Activated naive CD4-positive, alpha-beta T cell (primary cell): ENCODE measurements at places on chromosomes 5 and 9.

GRCh38 chr5:80654054-80654390 is 430 bp upstream of the MSH3 start:
- DNase-seq, result no peak

- DNase-seq, result no peak
Measured at GRCh38 chr9:113609562-113610318, 146.2 kb downstream of the RGS3 start.

DNA sequence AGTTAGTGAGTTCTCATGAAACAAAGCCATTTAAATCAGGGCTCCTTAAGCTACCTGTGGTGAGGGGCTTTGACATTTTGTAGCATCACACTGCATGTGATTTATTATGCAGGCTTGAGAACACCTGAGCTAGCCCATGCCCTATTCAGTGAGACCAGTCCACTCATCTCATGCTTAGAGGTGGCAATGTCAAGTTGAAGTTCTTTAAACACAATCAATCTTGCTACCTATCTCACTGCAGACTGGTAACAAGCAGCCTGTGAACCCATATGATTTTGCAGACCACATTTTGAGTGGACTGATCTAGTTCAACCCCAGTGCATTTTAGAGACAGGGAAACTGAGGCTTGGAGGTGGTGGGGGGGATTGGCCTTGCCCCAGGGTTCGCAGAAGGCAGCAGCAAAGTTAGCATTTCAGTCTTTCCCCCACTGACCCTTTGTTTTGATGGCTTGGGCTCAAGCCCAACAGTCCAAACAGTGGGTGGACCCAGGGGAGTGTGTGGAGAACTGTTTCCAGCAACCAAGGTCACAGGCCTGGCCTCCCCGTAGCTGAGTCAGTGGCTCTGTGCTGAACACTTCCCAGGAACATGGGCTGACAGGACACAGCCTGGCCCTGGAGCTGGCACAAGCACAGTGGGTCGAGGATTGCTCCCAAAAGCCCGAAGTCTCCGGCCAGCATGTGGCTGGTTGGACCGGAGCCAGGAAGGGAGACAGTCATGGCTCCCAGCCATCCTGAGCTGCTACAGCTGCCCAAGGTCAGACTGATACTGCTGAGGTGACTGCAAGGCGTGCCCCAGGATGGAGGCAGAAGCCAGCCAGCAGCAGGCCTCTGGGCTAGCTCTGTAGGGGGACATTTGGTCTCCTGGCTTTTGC is 95.3 kb downstream of the RGS3 start:
- no peak for DNase-seq

DNA sequence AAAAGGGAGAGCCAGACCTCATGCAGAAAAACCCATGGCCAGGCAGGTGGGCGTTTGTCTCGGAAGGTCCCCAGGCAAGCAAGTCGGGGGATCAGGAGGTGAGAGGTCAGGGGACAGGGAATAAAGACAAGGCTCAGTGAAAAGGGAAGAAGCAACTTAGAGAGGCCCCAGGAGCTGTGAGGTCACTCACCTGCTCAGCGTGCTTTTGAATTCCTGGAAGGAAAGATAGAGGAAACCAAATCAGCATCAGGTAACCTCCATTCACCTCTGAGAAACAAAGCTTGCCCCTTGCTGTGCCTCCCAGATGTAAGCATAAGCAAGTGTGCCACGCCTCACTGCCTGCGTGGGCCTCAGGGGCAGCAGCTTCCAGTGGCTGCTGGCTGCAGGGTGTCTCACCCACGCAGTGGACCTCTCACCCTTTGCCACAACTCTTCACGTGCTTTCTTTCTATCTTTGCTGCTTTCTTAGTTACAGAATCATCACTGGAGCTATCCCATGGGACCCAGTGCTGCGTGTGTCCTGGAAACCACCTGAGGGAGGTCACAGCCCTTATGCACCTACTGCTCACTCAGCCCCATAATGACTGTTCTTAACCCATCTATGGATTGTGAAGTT is 6.0 kb downstream of the TRIM7 start:
- no peak for DNase-seq

DNA sequence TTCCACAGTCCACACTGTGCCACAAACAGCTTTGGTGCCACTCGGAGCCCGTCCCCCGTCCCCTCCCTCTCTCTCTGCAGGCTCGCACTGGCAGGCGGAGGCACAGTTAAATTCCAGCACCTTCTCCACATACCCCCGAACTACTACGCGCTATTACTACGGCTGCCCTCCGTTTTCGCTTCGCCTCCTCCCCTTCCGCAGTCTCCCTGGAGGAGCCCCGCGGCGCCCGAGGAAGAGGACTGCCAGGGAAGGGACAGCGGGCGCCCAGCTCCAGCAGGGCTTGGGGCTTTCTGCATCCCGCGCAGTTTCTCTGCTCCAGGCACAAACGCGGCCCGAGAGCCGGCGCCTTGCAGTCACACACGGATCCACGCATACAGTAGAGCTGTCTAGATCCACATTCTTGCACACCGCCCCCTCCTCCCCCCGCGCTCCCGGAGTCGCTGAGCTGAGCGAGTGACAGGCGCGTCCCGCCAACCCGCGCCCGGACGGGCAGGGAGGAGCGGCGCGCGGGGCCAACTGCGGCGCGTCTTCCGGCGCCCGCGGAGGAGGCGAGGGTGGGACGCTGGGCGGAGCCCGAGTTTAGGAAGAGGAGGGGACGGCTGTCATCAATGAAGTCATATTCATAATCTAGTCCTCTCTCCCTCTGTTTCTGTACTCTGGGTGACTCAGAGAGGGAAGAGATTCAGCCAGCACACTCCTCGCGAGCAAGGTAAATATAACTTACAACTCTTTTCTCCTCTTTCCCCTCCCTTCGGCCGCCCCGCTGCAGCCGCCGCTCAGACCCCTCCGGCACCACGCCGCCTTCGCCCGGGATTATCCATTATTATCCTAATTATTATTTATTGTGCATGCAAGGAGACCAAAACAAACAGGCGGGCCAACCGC is at the start of gene SMARCA2:
TSS of gene SMARCA2 (plus strand) at position 652 of the 885 bp plus-strand sequence. CDS start 13,676 bp downstream, outside the sequence.
- peak; percentile 92 for DNase-seq

DNA sequence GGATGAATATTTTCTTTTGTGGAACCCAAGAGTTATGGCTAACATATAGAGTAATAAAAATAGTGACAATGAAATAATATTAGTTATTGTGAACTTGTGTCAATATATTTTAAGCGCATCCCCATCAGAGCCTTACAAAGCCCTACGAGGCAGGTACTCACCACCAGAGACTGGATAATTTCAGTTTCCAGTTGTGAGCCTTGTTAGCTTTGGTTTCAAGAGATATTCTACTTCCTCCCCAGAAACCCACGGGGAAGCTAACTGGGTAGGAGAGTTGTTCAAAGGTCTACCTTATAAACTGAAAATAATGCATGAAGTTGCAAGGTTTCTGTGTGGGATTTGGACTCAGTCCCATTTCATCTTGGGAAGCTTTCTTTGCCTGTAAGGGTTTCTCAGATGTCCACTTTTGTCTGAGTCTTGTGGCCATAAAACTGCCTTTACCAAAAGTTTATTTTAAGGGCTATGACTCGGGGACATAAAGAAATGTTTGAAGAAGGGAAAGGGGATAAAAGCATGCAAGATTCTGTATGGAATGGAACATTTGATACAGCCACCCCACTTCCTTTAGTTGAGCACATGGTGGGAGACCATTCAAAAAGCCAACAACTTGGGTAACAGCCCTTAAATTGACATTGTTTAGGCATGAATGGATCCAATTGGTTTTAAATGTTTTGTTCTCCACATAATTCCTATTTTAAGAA is 57.4 kb upstream of the ANKRD55 start:
- no peak for DNase-seq

DNA sequence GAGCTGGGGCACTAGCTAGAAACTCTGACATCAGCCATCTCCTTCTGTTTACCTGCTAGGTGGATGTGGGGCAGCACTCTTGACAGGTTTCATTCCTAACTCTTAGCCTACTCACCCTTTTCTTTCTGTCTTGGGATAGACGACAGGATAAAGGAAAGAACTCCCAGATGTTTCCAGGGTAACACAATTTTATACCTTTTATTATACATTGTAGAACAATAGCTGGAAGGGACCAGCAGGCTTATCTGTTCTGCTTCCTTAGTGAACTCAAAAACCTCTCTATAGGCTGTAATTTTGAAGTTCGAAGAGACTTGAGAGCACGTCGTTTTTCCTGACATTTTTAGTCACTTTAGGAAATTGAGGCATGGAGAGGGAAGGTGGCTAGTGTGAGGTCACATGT is 13.2 kb downstream of the SPTAN1 start:
- DNase-seq, result no peak

DNA sequence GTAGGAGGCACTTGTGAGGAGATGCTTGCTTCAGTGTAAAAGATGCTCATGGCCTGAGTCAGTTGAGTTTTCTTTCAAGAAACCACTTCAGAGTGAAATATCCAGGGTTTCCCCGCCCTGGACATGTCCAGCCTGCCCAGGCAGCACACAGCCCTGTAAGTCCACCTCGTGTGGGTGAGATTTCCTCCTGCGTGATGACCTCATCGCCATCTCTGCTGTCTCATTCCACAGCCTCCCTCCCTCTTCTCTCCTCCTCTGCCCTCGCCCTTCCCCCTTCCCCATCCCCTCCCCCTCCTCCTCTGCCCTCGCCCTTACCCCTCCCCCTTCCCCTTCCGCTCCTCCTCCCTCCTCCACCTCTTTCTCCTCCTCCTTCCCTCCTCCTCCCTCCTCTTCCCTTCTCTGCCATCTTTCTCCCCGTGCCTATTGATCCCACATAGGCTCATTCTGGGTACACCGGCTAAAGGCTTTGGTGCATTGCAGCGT is 34.0 kb upstream of the NCS1 start:
- DNase-seq, result no peak

DNA sequence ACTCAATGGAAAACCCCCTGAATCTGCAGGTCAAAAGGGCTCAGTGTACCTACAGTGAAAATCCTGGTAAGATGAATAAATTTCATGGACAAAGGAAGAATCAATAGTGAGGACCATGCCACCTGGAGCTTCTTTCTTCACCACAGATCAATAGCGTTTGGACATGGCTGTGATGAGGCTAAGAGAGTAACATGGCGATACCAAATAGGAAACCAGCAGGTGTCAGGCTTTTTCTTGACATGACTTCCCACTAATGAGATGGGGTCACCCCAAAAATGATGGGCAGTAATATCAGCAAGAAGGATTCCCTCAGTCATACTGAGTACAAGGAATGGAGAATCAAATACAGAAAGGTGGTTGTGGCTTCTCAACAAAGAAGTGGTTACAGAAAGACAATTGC is 208.5 kb upstream of the PLPPR1 start:
- DNase-seq, result no peak

DNA sequence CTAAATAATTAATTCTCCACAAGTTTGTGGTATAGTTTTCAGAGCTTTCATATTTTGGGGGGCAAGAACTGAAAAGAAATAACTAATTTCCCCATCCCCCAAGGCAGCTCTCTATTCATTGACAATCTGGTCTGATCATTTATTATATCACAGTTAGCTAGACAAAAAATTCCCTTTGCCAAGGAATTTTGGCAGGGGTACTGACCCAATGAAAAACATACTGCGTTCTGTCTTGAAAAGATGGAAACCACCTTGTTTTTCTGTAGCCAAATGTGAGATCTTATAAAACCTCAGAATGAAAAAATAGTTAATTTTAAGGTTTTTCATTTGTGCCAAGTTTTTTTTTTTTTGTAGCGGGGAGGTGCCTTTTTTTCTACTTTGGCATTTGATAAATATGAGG is 1008.9 kb downstream of the EFNA5 start:
- no peak for DNase-seq

- no peak for DNase-seq
Measured at GRCh38 chr9:79706512-79706911, 134.7 kb downstream of the TLE4 start.

GRCh38 chr9:86975606-86976005 is 28.3 kb upstream of the GAS1 start:
- no peak for DNase-seq
